ENCODE measurements at places on chromosomes 2 and 18.

DNA sequence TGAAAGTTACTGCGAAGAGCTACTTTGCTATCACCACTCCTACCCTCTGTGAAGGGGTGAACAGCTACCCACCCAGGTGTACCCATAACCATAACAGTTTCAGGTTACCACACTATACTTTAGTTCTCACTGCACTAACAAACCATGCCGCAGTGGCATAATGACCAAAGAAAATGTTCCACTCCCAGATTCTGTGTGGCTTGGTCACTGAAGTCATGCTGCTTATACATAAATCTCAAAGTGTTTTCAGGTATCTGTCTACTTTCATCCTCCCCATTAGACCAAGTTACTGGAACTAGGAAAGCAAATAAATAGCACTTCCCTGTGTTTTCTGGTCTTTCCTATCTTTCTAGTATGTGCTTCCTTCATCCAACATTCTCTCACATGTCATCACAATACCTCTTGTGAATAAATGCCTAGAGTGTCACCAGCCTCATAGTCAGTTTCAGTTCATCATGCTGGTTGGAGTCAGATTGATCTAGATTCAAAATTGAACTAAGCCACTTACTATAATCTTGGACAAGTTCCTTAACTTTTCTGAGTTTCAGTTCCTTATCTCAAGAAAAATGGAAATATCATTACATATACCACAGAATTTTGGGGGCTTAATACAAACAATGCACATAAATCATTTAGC, 293.6 kb downstream of the FSIP2 start:
- no peak for DNase-seq

GRCh38 chr2:88265352-88266303, 95.5 kb downstream of the THNSL2 start:
- DNase-seq: no peak

- no peak for DNase-seq
These were observed 289.4 kb downstream of the KCNS3 start for GRCh38 chr2:18167871-18168270.

GRCh38 chr2:218547978-218548377, 20.2 kb downstream of the USP37 start:
- DNase-seq: no peak

- no peak for DNase-seq
These were observed 72.7 kb upstream of the PPP1CB start for GRCh38 chr2:28678944-28679343.

DNA sequence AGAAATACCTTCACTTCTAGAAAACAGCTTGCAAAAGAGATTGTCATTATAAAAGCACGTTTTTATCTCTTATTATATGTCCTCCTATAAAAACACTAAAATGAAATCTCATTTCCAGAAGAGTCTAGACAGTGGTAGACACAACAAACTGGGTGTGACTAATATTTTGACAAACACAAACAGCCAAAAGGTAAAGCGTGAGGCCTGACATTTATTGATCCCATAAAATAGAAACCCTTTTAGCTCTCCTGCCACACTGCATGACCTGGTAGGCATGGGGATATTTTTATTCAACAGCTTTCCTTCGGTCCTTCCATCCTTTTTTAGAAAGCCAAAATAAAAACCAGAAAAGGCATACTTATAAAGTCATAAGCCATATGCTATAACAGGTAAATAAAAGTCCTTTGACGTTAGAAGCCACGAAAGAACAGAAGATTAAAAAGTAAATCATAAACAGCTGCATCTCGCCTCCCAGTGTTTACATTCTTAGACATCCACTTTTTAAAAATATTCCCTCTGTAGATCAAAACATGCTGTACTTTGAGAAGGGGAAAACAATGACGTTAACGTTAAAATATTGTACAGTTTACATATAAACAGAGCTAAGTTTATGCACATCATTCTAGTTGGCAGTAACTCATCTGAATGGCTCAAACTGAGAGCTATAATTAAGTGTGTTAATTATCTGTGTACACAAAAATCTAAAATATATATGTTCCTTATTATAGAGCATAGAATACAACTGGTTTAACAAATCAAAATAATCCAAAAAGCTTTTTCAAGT, 44.6 kb downstream of the IRS1 start:
- no peak for DNase-seq

- no peak for DNase-seq
These were observed 147.9 kb downstream of the MYT1L start for GRCh38 chr2:2183176-2183575.

- peak; percentile 83 for DNase-seq
These were observed 26.3 kb downstream of the MBP start for GRCh38 chr18:77106331-77106730.

- no peak for DNase-seq
These were observed at the start of gene PHLPP1 for GRCh38 chr18:62715436-62715758. PHLPP1 (plus strand) TSS chr18:62715541; CDS start chr18:62715684, 143 bp downstream.

DNA sequence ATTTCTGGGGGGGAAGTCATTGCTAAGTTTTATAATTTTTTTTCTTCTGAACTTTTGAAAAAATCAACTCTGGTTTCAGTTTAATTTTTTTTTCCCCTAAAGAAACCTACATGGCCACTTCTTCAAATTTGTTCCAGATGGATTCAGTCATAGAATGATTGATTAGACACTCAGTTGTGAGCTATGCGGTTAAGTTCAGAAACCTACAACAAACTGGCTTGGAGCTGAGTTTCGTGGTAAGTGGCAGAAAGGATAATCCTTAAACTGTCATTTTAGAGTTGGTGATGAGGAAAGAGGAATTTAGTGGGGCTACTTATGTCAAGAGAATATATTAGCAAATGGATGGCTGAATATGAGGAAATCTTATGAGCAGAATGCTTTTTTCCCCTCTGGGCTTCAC, 23.7 kb downstream of the EFEMP1 start:
- DNase-seq: no peak

- DNase-seq: no peak
These were observed 18.7 kb downstream of the C2orf92 start for GRCh38 chr2:97688062-97688827.

DNA sequence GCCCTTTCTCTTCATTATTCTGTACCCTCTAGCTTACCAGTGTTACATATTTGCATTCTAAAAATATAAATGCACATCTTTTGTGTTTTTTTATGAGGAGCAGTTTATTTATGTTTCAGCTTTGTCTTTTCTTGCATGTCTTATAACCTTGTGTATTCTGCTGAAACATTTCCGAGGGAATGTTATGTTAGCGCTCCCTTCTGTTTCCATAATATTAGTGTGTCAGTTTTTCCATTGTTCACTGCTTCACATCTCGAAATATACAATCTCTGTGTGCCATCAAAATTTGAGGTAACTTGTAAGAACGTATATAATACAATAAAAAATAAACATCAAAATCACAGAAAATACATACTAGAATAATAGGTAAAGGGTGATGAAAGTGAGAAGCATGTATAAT, 153.3 kb downstream of the PKP4 start:
- DNase-seq: no peak

DNA sequence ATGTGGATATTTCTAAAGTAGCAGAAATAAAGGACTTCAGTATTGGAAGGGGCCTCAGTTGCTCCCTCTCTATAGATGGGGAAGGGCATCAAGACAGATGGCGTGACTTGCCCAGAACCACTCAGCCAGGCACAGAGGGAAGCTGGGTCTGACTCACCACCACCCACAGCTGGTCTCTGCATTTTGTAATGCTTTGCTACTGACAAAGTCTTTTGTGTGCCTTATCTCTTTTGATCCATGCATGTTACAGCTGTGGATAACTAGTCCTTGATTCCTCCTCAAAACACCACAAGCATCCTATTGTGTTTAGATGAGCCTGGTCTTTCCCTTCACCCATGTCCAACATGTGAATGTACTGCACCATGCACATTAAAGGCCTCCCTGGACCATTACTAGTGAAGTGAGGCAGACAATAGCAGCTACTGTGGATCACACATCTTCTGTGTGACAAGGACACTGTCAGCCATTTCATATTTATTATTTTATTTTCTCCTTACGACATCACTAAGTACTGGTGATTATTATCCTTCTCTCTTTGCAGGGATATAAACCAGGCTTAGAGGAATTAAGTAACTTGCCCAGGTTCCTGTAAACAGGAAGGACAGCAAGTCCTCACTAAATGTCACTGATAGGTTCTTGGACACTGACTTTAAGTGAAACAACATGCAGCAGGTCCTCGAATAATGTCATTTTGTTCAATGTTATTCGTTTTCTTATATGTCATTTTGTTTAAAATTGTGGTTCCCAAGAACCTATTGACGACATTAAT, 29.6 kb upstream of the IL37 start:
- peak; percentile 59 for DNase-seq

DNA sequence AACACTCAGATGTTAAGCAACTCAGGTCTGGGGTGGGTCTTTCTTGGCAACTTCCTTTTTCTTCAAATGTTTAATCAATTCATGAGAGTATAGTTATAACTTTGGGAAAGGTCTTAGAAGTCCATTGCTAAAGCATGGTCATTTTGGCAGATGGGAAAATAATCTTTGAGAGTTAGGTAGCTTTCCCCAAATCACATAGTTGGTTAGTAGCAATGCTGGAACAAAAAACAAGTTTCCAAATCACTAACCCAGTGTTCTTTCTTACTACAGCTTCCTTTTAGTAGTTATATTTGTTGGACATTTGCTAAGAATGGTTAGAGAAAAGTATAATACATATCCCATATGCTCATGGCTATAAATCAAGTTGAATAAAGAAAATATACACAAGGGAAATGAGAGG, 185.2 kb upstream of the SLC14A2 start:
- DNase-seq: no peak

GRCh38 chr2:130882991-130883390, 46.3 kb downstream of the ARHGEF4 start:
- DNase-seq: no peak

GRCh38 chr2:28590496-28591301, 94.8 kb downstream of the PLB1 start:
- no peak for DNase-seq

DNA sequence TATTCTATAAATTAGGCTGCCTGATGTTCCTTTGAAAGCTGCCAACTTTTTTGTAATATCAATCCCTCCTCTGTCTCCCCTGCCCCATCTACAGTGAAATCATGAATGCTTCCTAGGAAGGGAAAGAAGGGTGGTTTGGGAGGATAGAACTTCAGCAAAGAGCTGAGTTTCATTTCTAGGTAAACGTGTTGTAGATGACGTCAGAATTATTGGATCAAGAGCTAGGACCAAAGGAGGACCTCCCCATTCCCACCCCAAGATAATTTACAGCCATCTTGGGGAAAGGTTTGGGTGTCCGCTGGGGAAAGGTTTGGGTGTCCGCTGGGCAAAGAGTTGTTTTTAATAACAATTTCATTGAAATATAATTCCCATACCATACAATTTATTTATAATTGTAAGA, 11.2 kb upstream of the ANKRD53 start:
- no peak for DNase-seq

GRCh38 chr2:84441036-84441435, 18.0 kb downstream of the SUCLG1 start:
- no peak for DNase-seq

GRCh38 chr2:37630301-37630700, 41.1 kb downstream of the CDC42EP3 start:
- no peak for DNase-seq

DNA sequence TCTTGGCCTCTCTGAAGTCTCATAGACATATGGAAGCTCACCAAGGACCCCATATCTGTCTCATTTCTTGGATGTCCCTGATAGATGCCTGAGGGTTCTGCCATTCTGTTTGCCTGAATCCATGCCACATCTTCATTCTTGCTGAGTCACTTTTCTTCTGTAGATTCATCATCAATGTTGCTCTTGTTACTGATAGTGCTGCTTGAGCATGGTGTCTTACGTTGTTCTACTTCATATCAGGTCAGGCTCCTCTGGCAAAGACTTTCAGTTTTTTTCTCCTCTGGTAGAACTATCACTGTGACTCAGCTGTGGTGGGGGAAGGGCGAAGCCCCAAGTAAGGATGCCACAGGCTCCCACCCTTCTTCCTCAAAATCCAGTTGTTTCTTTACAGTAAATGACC, 885.2 kb downstream of the DCDC2C start:
- no peak for DNase-seq

DNA sequence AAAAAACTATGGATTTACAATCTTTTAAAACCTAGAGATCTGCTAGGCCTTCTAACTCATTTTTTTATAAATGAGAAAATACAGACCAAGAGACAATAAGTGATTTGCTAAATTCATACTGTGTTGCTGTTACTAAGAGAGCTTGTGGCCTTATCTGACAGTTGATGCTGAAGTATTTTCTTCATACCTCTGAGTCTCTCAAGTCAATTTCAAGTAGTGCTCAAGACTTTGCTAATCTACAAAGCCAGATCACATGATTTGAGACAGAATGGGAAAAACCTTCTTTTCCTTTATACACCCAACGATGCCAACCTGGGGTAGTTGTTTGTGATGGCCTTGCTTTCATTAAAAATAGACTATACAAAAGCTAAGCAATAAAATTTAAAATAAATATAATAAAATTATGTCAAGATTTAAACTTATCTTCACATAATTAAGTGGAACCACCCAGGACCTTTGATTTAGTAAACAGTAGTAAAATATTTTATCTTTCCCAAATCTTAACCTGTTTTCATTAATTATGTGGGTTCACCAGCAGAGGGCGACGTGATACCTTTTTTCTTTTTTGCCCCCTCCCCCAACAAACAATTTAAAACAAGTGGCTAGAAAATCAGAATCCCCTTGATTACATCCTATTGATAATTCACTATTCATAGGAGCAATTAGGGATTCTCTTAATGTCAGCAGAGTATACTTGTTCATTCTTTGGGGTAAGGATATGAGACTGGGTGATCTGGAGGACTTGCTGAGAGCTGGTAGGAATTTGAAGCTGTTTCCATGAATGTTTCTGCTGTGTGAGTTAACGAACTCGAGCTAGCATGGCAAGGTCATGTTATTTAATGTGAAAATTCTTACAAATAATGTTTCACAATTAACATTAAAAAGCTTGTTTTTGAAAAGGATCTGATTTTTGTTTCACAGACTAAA, 49.6 kb upstream of the SLC5A7 start:
- DNase-seq: no peak

GRCh38 chr2:163338270-163338669, 397.5 kb downstream of the FIGN start:
- DNase-seq: no peak

DNA sequence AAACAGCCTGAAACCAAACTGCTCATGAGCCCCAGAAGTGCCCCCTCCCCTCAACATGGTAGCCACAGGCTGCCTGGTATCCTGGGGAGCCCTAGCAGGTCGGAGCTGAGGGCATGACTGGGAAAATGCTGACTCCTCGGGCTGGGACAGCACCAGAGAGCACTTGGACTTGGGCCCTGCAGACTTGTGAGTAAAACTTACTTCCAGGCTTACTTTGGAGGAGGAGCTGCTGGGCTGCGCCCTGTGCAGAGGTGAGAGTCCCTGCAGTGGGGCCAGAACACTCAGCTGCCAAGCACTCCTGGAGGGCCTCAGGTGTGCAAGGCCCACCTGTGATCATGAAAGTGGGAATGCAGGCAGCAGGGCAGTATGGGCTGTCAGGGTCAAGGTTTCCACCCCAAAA, 119.4 kb downstream of the SEPTIN10 start:
- DNase-seq: no peak

DNA sequence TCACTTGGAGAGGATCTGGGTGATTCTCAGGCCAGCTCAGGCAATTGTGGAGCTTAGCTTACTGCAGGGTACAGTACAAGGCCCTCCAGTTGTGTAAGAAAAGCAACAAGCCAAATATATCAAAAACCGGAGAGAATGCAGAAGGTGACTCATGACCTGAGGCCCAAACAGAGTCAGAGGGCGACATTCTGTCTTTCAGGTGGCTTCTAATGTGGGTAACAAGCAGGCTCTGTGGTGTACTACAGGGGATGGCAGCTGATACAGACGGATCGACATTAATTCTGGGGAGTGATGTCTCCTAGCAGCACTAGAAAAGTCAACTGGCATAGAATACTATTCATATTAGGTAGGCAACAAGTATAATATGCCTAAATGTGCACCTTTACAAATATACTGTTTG, 219.5 kb upstream of the SOX11 start:
- DNase-seq: no peak

Data from CD4-positive, alpha-beta T cell treated with Interferon gamma for 1 hour (primary cell).